ENCODE measurements at places on chromosomes 12 and 14.

GRCh38 chr14:94357166-94357565, 31.2 kb downstream of the SERPINA1 start:
- no peak for DNase-seq

- DNase-seq, result peak; percentile 37
Measured at GRCh38 chr12:64160711-64161060, 61.4 kb downstream of the KICS2 start.

GRCh38 chr12:15535352-15535781, 213.1 kb downstream of the PTPRO start:
- peak; percentile 64 for DNase-seq

DNA sequence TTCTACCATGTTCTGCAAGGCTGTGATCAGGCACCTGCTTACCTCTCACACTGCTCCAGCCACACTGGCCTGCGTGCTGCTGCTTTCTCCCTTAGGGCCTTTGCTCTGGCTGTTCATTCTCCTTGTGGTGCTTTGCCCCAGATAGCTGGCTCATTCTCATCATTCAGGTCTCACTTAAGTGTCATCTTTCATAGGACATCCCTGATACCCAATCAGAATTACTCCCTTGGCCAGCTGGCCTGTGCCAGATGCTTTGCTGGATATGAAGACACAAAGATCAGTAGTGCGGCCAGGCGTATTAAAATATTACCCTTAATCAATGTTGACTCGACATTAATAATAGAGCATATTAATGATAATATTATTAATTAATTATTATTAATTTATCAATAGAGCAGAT, 143.8 kb upstream of the FGD4 start:
- no peak for DNase-seq

DNA sequence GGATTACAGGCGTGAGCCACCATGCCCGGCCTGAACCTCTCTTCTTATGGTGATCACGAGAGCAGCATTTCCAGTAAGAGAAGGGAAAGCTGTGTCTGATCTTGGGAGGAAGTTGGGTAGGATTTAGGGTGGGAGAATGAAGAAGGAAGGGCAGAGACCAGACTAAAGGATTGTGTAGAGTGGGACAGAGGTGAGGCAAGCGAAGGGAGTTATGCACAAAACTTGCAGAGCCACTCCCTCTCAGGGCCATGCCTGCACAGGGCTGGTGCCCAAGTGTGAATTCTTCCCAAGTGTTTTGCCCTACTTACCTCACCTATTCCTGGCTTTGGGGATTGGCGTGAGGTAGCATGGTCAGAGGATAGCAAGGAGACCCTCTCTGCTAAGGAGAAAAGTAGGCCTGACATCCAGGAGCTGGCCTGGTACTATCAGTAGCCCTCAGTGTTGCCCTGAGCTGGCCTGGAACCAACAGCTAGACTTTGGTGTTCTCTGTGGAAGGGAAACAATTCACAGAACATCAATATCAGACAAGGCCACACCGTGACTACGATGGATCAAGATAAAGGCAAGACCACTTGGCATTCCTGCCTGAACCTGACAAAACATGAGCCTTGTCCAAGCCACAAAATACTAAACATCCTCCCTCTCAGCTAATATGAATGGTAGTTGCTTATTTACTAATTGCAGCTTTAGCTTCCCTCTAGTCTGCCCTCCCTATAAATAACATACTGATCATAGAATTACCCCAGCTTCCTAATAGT, 201.0 kb upstream of the AMIGO2 start:
- peak; percentile 77 for DNase-seq

DNA sequence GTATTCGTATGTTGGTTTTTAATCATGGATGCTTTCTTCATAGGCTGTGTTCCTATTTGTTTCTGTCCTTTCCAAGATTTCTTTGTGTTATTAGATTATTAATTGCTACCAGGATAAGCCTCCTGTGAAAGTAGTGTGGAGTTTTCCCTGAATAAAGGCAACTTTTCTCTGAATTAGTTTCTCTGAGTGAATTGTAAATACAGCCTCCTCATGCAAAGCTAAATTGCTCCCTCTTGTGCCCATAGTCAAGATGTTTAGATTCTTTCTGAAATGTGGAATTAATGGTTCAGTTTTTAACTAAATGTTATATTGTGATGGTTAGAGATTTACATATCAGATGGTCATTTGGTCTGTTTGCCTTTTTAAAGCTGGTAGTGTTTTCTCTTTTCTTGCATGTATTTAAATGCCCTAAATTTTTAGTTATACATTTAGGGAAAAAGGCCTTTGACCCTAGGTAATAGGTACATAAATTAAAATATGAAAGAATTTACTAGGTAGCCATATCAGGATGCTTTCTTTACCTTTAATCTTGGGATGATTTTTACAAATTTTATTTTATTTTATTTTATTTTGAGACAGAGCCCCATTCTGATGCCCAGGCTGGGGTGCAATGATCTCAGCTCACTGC, 8.9 kb downstream of the APAF1 start:
- peak; percentile 68 for DNase-seq

DNA sequence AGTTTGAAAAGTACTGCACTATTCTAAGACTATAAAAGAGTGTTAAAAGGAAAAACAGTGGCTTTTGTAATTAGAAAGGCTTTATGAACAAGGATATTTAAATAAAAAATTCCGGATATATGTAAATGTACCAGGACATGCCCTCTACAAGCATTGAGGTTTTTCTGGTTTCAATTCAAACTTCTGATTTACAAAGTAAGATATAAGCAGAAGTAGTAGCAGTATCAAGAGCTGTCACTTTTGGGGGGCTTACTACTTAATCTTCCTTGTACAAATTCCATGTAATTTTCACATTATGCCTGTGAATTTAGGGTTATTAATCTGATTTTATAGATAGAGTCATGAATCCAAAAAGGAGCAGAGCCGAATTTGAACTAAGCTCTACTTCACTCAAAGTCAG, 170.3 kb upstream of the ATP2B1 start:
- no peak for DNase-seq

All from amniotic epithelial cell (primary cell).